Activated CD4-positive, alpha-beta memory T cell treated with anti-CD3 and anti-CD28 coated beads, Interleukin-2, amount 10 ng/mL, durations not matched to agents 7 days and 5 days (primary cell): ENCODE measurements at places on chromosomes 16 and 17. TPM values are rescaled to one million over a fixed set of nuclear protein-coding genes. Genes with fewer than 3 reads are reported as not detected.
A peak's percentile ranks its signal among the peaks of the same experiment; 100 is the strongest.

The MYLK3 gene
- 0.35 TPM for total RNA-seq

DNA sequence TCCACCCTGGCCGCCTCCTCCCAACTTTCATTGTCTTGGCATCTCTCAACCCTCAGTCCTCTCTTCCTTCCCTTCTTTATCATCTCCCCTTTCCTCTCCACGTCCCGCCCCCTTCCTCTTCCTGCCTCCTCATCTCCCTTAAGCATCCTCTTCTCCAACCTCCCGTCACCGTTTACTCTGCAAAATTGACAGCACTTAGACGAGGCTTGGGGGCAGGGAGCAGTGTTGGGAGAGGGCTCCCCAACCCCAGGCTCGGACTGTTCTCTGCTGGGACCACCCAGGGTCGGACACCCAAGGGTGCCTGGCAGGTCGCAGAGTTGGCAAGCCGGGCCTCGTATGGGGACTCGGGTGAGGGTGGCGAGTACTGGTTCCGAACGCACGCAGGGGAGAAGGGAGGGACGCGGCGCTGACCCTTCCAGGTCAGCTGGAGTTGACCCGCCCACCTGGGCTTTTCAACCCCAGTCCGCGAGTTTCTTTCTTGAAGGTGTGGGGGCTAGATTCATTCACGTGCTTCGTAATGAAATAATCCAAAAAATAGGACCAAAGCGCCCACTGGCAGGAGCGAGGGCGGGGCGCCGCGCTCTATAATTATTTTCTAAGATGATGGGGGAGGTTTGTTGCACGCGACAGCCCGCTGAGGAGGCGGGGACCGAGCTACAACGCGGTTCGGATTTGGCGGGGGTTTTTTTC, 775 bp upstream of the PAGR1 start:
- peak; percentile 53 for DNase-seq

The ABCC3 gene
- 0.25 TPM for total RNA-seq

The CACNB1 gene
- 19.5 TPM for total RNA-seq

DNA sequence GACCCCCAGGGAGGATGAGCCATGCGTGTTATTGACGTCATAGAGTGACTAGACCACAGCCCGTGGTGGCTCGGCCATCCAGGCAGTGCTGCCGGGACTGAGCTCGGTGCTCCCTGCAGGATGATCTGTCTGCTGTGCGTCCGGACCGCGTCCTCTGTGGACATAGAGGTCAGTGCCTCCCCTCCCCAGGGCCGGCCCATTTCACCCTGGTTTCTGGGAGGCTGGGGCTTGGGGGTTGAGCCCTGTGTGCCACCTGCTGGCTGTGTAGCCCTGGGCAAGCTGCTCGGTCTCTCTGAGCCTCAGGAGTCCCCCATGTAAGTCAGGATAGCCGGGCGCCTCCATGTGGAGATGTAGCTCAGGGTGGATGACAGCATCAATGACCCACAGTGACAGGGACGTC, 8.3 kb downstream of the TSC2 start:
- DNase-seq, result no peak

DNA sequence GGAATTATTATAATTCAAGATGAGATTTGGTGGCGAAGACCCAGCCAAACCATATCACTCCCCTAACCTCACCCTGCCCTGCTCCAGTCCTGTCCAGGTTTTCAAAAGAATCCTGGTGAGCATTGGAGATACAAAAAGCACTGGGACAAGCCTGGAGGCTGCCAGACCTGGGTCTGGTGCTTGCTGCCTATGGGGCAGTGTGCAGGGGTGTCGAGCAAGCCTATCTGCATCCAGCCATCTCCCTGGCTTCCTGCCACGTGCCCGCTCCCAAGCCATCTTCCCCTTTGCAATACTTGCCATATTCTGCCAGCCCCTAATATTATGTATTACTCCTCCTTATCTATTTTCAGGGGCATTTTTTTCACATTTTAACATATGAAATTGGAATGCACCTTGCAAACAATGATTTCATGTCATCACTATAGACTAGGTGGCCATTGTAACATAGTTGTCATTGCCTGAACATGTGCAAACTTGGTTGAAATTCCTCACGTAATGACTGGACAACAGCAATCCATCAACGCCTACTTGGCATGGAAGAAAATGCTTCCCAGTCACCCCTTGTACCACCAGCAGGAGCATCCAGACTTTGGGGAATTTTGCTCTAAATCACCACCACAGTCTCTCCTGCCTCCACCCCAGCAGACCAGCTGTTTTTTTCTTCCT, 8.1 kb upstream of the KDM8 start:
- DNase-seq, result no peak

The SLC52A1 gene
- 0.65 TPM for total RNA-seq

DNA sequence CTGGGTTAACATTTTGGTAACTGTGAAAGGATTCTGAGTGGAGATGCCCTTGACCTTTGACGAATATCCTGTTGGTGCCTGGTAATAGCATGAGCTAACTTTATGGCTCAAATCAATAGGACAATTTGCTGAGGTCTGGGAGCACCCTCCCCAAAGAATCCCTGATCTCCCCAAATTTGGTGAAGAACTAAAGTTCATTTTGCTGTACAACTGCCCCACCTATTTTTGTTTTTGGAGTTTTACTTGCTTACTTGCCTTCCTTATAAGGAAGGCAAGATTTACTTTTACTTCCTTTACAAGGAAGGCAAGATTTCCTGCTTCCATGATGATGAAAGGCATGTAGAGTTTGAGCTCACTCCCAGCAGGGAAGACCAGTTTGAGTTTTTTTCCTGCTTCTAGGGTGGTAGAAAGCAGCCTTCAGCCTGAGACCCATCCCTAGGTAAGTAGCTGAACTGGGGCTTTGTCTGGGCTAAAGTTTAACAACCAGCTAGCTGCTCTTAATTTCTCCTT, 2.8 kb downstream of the KRTAP4-9 start:
- DNase-seq, result no peak

The ELMO3 gene
- total RNA-seq, result 8.3 TPM

DNA sequence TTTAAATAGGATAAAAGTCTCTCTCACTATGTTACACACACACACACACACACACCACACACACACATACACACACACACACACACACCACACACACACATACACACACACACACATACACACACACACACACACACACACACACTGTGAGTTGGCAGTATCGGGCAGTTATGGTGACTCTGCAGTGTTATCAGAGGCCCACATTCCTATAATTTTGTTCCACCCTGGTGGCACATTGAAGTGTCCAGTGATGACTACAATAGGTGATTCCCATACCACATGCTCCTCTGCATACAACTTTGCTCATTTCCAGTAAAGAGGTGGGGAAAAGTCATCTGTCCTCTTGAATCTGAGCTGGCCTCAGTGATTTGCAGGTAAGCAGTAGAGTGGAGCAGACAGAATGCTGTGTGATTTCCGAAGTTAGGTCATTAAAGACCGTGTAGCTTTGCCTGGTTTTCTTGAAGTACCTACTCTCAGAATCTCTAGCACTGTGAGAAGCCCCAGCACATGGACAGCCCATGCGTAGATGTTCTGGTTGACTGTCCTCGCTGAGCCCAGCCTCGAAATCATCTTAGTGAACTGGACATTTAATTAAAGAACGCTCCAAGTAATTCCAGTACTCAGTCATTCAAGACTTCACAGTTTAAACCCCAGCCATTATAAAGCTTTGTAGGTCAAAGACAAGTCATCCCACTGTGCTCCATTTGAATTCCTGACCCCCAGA, 836.6 kb upstream of the SOX9 start:
- DNase-seq, result no peak

- no peak for DNase-seq
These were observed 2.5 kb upstream of the ZNF423 start for GRCh38 chr16:49858200-49859124.

DNA sequence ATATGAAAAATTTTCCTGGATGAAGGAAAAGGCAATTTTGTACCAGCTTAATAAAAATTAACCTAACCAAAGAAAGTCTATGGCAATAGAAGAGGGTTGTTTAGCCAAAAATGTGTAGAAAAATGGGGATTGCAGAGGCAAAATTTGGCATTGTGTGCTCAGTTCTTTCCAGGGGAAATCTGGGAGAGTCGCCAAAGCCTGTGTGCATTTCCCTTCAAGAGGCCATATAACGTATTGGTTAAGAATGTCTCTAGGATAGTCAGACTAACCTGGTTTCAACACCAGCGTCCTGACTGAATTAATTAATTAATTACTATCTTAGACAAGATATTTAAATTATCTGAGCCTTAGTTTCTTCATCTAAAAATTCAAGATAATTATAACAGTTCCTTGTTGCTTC, 44.8 kb upstream of the HLF start:
- no peak for DNase-seq

- DNase-seq, result no peak
These were observed 23.6 kb downstream of the XYLT1 start for GRCh38 chr16:17447101-17447569.
